ENCODE measurements at places on chromosomes 3 and 15.

DNA sequence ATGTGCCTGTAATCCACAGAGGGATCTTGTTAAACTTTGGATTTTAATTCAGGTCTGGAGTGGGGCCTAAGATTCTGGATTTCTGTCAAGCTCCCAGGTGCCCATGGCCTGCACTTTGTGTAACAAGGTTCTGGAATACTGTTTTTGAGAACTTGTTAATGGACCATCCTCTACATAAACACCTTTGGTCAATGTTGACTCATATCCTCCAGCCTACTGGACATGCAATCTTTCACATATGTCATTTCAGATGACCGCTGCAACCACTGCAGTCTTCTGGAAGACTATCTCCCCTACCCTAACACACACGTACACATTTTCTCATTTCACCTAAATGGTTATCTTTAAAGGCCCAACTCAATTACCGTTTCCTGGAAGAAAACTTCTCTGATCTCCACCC, 302.1 kb upstream of the TPRG1 start:
- DNase-seq: no peak

DNA sequence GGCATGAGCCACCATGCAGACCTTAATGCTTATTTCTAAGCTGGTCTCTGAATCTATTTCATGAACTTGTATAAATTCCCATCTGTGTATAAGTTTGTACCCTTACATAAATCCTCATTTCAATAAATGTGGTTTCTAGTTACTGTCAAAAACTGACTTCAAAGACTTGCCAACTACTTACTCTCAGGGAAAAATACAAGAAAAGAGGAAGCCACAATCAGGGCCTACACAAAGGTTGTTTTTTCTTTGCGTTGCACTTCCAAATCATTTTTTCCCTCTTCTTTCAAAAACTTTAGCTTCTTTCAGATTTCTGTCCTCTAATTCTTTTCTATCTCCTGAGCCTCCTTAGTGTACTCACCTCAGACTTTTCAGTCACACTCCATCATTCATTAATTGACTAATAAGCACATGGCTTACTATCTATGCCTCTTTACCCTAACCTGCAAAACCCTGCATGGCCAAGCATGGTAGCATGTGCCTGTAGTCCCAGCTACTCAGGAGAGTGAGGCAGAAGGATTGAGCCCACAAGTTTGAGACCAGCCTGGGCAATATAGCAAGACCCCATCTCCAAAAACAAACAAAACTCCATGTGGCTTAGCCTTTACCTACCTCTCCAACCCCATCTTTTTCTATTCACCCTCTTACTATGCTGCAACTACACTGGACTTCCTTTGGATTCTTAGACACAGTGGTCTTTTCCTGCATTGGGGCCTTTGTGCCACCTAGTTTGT, 37.7 kb downstream of the BUB1B start:
- DNase-seq: no peak

GRCh38 chr15:83567318-83567717, 86.6 kb upstream of the ADAMTSL3 start:
- DNase-seq: no peak

DNA sequence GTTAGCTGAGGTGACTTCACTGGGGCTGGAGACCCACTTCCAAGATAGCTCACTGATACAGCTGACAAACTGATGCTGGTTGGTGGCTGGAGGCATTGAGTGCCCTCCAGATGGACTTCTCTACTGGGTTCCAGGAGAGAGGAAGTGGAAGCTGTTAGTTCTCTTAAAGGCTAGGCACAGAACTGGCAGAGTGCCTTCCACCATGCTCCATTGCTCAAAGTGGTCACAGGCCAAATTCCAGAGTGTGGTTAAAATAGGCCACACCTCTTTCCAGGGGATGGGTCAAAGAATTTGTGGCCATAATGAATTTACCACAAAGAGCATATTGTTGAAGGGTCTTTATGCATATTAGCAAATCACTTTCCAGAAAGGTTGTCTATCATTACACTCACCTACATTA, 74.2 kb downstream of the NMD3 start:
- no peak for DNase-seq

DNA sequence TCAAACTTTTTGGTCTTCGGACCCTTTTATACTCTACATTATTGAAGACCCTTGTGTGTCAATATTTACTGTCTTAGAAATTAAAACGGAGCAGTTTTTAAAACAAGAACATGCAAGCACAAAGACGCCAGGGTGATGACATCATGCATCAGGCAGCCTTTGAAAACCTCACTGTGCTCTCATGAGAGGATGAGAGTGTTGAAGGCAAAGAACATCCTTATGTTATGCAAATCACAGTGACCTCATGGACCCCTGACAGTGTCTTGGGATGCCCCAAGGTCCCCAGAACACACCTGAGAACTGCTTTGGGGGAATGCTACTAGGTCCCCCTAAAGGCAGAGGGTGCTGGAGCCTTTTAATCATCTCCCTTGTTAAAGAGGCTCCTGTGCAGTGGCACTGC, 51.6 kb downstream of the CHDH start:
- DNase-seq: no peak

DNA sequence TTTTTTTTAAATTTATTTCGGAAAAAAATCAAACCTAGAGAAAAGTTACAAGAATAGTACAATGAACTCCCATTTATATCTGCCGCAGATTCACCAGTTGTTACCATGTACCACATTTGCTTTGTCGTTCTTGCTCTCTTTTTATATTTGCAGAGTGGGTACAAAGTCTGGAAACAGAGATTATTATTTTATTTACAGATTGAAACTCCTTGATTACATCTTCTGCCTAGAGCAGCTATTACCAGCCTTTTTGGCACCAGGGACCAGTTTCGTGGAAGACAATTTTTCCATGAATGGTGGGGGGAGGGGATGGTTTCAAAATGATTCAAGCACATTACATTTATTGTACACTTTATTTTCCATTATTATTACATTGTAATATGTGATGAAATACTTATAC, 8.3 kb downstream of the MEF2A start:
- DNase-seq: no peak

DNA sequence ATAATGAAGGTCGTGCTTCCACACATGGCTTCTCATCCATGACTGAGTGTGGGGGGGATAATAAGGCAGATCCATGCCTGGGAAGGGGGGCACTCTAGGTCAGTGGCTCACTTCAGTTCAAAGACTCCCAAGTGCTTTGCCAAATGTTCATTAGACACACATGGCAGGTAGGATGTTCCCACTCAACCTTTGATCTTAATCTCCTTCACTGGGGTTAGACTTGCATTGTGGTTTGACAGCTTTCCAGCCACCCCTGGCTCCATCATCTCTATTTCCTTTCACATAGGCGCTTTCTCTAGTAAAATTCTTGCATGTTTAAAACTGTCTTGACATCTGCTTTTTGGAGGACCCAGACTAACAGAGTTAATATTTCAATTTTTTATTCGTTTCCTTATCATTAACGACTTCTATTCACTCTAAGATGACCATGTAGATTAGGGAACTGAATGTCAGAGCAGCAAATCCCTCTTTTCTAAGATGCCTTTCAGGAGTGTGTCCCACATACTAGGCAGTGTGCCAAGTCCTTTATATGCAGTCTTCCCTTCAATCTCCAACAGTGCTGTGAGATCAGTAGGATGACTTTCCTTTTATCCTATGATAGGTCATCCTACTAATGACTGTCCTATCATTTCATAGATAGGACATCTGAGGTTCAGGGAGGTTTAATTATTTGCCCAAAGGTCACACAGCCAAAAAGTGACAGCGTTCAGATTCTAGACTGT, 57.9 kb downstream of the BTD start:
- DNase-seq: no peak

DNA sequence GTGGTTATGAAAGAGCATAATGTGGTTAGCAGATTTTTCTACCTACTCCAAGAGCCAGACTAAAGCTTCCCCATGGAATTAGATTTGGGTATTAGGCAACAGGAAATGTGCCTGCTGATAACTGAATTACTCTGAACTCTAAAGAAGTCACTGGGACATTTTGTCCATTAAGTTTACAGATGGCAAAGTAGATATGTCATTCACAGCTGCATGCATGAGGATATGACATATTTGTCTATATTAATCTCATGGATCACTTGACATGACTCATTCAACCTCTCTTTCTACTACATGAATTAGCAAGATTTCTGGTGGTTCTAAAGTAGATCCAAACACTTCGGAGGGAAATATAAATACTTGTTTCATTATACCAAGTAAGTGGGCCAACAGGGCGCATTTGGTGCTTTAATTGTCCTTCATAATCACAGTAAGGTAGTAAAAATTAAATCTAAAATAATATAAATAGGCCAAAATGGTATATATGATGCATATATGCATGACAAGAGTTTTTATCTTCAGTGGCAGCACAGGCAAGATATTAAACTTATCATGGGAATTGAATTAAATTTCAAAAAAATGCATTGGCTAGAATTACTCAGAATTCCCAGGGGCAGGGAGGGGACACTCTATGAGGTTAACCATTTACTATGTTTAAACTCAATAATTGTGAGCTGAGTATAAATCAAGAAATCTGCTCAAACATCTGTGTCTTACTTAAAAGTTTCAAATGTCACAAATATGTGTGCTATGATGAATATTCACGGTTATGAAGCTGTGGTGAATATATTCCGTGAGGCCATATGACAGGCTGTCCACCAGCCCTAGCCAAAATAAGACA, 365.3 kb upstream of the KCNMB2 start:
- peak; percentile 41 for DNase-seq

GRCh38 chr3:111246967-111247760, 175.5 kb downstream of the NECTIN3 start:
- no peak for DNase-seq

DNA sequence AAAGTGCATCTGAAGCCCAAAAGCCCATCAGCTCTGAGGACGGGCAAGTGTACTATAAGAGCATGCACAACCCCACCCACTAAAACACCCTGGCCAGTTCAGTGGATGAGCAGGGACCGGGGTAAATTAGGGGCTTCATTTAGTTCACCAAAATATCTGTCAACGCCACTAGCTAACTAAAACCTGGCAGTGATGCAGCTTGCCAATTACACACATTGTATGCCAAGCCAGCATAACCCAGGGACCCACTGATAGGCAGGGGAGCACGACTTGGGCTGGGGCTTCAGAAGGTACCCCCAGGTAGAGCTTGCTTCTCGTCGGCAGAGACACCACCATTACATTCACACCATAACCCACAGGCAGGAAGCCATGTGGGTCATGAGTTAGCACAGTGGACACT, 47.0 kb downstream of the PTPN23 start:
- DNase-seq: no peak

DNA sequence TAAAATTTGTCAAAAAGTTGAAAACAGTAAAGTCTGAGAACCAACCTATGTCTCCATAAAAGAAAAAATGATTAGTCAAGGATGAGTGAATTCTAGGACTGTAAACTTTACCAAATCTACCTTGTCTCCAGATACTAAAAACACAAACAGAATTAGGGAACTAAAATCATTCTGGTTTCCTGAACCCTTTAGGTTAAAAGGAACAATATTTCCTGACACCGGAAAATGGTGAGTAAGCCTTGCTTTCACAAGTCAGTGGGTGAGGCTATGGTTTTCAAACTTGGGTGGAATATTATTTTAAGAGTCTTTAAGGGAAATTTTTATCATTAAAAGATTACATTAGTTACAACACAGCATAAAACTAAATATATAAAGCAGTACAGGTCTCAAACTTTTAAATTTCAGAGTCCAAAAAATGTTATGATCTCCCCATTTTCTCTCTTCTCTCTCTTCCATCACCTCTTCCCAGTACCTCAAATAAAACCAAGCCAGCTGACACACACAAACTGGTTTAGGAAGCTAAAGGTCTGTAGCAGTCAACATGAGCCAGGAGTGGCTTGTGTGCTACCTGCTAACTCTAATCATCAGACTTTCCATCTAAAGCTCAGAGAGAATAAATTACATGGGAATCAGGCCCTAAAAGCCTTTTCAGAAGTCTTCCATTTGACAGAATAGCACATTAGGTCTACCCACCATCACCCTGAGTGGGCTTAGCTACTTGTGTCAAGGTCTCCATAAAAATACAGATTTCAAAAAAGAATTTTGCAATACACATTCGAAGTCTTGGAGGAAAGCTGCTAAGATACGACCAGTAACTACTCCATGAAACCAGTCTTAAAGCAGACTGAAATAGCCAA, 2.2 kb downstream of the SLC12A6 start:
- DNase-seq: peak; percentile 93

GRCh38 chr3:81929697-81930096, 168.3 kb upstream of the GBE1 start:
- no peak for DNase-seq

DNA sequence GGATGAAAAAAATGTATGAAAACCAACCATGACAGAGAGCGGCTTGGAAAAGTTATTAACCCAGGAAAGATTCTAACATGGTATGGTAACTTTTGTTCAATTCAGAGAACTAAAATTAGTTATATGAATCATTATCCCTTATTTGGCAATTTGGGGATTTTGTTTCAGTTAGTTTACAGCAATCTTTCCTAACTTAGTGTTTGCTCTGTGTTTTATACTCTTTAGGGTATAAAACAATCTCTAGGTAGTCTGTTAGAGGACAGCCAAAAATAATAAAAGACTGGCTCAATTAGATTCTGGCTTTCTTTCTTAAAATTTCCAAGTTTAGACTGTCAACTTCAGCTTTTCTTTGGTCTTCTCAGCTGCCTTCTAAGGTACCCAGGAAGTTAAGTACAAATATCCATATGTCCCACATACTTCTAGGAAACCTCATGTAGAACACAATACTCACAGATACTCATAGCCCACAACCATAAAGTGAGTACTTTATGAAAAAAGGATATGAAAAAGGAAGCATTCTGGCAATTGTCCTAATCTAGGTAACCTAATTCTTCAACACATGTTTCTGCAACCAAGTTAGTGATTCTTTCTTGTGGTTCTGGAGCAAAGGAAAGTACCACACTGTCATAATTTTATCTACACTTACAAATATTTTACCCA, 849.3 kb downstream of the ROBO1 start:
- DNase-seq: no peak

- DNase-seq: peak; percentile 71
Measured at GRCh38 chr3:72018343-72018984, 233.5 kb upstream of the PROK2 start.

DNA sequence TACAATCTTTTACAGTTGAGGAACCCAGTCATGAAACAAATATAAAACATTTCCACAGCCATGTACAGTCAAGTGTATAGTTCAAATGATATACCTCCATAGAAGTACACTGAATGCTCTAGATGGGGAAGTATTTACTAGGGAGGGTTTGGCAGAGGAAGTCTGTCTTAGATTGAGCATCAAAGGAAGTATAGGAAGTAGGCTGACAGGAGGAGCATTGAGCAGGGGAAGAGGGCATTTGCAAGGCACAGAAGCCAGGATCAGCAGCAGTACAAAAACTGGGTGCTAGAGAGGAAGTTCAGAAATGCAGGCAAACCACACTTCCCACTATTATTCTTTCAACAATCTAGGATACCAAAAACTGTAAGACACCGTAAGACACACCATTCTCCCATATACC, 122.6 kb downstream of the ANO10 start:
- DNase-seq: peak; percentile 50

Data from inflammatory macrophage treated with lipopolysaccharide for 4 hours (primary cell).